AG09319 (cell line): ENCODE measurements at places on chromosomes 16 and 17.

GRCh38 chr17:65587534-65588180 lies 26.2 kb upstream of the AXIN2 start:
- DNase-seq, result no peak

DNA sequence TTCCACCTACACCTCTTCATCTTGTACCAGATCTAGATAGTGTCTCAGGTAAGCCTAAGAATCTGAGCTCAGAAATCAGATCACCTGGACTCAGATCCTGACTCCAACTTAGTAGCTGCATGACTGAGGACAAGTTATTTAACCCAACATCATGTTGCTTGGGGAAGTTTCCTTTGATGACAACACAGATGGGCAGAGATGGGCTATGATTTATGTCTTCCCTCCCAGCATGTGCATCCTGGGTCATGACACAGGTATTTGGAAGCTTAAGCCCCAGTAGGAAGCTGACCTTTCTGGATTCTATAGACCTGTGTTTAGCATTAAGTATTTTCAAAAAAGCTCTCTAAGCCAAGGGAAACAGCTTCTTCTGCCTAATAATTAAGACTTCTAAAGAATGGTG lies 12.4 kb upstream of the HEATR6 start:
- no peak for DNase-seq

DNA sequence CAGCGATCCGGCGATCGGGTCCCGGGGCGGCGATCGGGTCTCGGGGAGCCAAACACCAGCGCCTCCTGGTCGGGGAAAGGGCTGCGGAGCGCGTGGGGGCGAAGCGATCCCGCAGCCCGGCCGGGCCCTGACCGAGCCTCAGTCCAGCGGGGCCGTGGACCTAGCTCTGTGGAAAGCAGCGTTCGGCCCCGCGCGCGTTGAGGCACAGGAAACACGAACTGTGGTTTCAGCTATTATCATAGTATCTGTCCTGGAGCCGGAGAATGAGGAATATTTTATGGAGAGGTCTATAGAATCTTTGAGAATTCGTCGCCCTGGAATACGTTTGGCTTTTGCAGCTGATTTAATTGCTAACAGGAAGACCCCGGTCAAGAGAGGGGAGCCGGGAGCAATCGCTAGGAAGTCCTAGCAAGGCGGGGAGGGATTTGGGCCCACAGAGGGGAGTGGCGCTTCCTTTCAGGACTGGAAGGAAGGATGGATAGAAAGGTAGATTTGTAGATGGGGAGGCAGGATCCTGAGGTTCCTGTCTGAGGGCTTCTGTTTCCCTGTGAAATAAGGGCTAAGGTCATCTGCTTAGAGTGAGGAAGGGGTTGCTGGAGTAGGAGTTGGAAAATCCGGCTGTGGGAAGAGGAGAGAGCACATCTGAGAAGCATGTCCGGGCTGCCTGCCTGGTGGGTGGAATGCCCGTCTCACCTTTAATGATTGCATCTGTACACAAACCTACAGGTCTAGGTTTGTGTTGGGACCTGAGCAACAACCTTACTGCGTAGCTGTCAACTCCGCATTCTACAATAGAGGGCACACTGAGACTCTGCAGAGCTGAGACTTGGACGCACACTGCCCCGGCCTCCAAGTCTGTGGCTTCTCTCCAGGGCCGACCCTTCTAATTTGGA lies 770 bp downstream of the CCNF start:
- no peak for DNase-seq

DNA sequence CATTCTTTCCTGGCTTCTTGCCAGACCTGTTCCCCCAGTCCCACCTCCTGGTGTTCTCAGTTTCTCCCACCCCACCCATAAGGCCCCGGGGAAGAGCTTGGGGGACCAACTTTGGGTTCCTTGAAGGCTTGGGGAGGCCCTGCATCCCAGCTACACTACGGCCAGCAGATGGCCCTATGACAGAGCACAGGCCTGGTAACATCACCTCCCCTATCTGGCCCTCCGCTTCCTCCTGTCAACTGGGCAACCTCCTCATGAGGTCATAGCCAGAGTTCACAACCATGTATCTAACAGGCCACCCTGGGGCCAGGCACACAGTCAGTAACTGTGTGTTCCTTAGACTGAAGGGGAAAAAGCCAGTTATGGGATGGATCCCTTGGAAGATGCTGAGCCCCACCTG lies 31.4 kb downstream of the MYO15A start:
- DNase-seq, result no peak

DNA sequence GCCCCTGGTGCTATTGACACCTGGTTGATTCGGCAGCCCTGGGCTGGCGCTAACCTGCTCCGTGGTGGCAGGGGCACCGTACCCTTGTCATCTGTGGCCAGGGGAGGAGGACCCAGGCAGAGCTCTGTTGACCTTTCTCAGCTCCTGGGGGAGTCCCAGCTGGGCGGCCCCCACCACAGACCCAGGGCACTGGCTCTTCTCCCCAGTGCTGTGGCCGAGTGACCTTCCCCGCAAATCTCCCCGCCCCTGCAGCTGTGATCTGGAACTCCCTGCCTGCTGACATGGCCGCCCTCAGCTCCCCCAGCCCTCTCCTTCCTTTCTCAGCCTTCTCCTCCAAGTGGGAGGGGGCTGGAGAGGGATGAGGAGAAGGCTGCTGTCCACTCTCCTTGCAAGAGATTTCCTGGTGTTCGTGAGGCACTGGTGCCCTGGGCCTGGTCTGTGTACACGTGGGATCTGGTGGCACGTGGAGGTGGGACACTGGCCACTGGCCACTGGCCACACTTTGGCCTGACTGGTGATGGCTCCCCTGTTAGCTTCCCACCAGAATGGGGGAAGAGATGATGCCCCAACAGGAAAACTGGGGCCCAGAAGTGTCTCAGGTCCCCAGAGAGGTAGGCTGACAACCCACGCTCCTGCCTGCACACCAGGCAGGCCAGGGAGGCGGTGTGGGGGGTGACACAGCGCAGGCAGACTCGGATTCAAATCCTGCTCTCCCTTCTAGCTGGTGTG lies 8.2 kb downstream of the FMNL1 start:
- DNase-seq, result no peak

DNA sequence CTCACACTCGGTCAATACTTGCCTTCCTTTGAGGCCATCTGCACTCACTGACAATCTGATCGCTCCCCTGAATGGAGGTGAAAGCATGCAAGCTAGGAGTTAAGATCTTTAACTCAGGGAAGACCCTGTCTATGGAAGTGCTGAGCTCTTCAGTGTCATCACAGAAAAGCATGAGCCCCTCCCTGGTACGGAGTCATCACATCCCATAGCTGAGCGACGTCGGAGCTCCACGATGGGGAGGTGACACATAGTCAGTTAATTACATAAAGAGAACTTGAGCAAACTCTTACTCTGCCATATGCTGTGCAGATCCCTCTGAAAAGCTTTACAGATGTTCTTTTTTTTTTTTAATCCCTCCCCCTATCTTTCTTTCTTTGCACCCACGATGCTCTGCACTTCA lies 463.2 kb downstream of the WWOX start:
- no peak for DNase-seq

GRCh38 chr17:73932216-73932749 lies 271.2 kb upstream of the RPL38 start:
- DNase-seq, result no peak

- DNase-seq, result no peak
Measured at GRCh38 chr17:36610474-36610873, 9.1 kb downstream of the MRM1 start.

DNA sequence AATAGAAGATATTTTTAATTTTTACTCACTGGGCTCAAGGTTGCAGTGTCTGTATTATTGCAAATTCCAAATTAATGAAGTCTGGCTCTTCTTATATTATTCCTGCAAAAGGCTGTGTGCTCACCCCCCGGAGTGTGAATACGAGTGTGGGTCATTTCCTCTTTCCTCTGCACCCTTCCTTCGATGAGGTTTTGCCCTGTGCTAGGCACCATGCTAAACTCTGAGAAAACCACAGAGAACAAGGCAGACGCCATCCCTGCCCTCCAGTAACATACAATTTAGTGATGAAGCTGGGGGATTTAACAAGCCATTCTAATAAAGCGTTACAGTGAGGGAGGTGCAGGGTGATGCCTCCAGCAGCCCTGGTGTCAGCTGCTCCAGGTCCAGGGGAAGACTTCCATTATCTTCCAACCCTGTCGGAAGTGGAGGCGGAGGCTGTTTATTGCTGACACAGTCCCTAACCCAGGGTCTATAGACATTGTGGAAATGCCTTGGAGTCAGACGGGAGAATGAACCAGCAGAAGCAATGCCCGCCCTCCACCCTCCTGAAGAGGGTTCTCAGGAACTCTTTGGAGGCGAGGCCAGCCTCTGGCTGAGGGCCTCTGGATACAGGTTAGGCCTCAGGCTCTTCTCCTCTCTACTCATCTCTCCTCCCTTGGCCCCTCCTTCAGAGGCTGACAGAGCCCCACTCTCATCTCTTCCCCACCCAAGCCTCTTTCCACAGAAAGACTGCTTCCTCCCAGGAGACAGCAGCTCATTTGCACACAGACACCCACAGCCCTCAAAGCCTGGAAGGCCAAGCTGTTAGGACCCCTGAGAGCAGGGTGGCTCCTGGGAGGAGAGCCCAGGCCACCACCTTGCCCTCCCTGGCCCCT lies 2.0 kb upstream of the ACE start:
- DNase-seq, result no peak

DNA sequence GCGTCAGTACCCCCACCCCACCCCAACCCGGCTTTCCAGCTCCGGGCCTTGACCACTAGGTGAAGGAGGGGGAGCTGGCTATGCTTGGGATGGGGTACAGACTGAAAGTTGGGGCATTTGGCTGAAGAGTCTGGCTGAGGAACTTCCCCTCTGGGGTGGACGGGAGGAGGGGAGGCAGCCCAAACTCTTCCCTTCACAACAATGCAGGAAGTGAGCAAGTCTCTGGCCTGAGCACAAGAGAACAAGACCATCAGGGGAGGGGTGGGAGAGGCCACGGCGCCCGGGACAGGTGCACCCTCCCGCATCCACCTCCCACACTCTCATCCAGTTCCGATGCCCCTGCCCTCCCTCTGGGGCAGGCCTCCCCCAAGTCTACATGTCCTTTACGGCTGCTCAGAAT lies 5.6 kb downstream of the USH1G start:
- no peak for DNase-seq

- no peak for DNase-seq
Measured at GRCh38 chr16:19621445-19621844, 65.9 kb downstream of the VPS35L start.

- no peak for DNase-seq
Measured at GRCh38 chr17:34991606-34992005, 11.3 kb downstream of the LIG3 start.

GRCh38 chr17:72460711-72461110 lies 339.9 kb downstream of the SOX9 start:
- no peak for DNase-seq

DNA sequence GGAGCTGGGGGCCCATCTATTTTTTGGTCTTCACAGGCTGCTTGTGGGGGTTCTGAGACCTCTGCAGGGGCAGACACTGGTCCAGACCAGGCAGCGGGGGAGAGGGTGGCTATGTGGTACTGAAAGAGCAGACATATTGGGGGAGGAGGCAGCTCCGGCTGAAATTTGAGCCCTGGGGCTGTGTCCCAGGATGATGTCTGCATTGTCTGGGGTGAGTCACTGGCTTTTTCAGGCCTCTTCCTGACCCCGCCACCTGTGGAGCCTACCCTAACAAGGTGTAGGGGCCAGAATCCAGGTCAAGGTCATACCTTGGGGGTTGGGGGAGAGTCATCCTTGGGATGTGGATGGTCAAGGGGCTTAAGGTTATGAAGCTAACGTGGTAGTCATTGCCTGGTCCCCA lies 2.4 kb downstream of the CORO6 start:
- DNase-seq, result no peak

- DNase-seq, result no peak
Measured at GRCh38 chr17:40097931-40098845, 2.2 kb downstream of the NR1D1 start.

- DNase-seq, result no peak
Measured at GRCh38 chr17:78529871-78530670, 47.1 kb downstream of the DNAH17 start.

DNA sequence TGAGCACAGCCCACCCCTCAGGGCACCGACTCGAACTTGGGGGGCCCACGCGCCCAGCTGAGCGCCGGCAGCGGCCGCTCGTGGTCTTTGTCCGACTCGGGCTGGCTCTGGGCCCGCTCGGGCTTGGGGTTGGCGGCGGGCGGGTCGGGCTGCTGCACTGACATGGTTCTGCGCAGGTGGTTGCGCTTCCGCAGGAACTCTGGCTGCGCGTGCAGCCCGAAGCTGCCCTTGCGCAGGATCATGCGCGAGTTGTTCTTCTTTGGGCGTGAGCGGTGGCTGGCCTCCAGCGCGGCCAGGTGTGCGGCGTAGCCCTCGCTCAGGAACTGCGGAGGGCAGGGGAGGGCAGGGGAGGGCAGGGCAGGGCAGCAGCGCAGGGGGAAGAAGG lies 11.1 kb downstream of the PIMREG start:
- DNase-seq, result no peak

- no peak for DNase-seq
Measured at GRCh38 chr16:76360404-76360803, 83.2 kb downstream of the CNTNAP4 start.
